ENCODE measurements at places on chromosomes 12 and 14.
A peak's percentile ranks its signal among the peaks of the same experiment; 100 is the strongest.

GRCh38 chr12:31035226-31035625 lies 38.4 kb upstream of the DDX11 start:
- no peak for DNase-seq

DNA sequence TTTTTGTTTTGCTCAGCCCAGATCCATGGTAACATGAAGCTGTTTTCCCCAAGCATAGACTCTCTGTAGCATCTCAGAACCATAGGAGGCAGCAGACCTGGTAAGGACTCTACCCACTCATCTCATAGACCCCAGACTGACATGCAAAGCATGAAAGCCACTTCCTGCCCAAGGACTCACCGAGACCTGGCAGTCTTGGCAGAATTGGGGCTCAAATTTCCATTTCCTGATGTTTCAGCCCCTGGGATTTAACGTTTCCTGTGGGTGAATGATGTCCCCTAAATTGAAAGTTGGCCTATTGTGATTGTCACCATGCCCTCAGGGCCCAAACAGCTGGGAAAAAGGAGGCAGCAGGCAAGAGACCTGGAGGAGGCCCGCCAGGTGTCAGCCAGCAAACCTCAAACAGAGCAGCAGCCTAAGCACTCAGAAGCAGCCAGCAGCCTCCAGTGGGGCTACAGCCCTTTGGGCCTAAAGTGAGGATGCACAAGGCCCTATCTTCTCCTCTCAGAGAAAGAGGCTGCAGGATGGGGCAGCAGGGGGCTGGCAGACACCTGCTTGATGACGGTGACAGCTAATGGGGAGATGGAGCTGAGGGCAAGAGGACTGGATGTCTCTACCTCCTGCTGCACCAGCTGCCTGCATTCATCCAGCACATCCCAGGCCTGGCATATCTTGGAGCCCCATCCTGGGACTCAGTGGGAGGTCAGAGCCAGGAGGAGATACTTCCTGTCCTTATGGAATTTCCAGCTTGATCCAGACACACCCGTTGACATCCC lies 8.5 kb downstream of the KRT85 start:
- no peak for DNase-seq

- DNase-seq, result no peak
Measured at GRCh38 chr14:104212206-104213095, 74.1 kb downstream of the KIF26A start.

DNA sequence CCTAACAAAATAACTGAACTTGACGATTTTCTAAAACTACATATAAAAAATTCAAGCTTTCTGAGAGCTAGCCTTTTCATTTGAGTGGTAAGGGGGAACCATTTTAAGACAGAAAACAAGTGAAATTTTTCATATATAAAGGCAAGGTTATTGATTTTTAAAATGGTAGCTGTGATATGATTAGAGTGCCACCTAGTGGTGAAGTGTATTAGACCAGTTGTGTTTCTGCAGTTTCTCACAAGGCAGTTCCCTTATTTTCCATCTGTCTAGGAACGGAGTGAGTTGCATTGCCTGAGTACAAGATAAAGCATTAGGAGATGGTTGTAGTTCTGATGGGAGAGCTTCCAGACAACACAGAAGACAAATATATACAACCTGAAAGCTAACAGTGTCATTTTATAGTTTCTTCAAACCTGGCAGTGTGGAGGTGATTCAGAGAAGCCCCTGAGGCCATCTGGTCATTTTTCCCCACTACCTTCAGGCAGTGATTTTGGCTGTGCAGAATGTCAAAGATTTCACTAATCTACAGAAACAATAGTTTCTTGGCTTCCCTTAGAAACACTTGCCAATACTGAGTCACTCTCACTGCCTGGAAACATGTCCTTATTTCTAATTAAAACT lies 180.8 kb downstream of the C12orf50 start:
- DNase-seq, result peak; percentile 2

- DNase-seq, result peak; percentile 80
Measured at GRCh38 chr14:69088586-69088985, 64.3 kb downstream of the DCAF5 start.

DNA sequence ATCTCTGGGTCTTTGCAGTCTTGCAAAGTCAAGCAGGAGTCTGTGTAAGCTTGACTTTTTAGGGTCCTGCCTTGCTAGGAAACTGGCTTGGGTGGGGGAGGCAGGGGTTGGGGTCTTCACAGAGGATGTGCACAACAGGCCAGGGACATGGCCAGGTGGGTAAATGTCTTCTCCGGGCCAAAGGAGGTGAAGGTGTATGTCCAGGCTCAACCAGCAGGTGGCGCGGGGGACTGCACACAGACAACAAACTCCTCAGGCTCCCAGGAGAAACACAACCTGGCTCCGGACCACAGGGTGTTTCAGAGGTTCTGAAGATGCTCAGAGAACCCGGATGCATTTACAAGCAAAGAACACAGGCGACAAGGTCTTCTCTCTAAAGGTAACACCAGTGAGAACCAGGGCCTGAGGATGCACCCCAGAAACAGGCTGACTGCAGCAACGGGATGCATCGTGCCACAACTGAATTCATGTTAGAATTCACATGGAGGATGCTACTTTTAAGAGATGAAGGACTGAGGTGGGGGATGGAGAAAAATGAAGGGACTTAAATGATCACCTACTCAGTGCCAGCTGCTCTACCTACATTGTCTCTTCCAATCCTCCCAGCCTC lies 56.0 kb downstream of the PLEKHG3 start:
- no peak for DNase-seq

GRCh38 chr12:49720214-49720613 lies 13.0 kb upstream of the FMNL3 start:
- DNase-seq, result no peak

- DNase-seq, result peak; percentile 36
Measured at GRCh38 chr12:26369588-26369987, 174.2 kb downstream of the SSPN start.

- DNase-seq, result no peak
Measured at GRCh38 chr12:80313209-80313608, 130.8 kb upstream of the PTPRQ start.

- DNase-seq, result no peak
Measured at GRCh38 chr14:24084440-24084839, 9.7 kb upstream of the PCK2 start.

GRCh38 chr12:3071107-3071506 lies 6.1 kb upstream of the TSPAN9 start:
- no peak for DNase-seq

DNA sequence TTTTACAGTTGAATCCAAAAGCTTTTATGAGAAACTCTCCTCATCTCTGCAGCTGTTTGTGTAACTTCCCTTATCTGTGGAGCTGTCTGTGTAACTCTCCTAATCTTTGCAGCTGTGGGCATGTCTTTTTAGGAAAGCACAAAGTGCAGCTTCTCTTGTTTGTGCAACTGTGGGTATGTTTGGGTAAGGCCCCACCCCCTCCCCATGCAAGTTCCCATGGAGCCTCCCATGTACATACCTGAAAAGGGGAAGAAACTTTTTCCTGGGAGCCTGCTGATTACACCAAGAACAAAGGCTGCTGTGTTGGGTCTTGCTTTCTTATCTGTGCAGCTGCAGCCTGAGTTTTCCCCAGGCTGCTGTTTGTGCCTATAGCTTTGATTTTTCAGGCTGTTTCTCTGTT lies 42.7 kb upstream of the CDKN3 start:
- DNase-seq, result no peak

GRCh38 chr12:67471810-67472209 lies 176.7 kb upstream of the DYRK2 start:
- DNase-seq, result no peak

- DNase-seq, result no peak
Measured at GRCh38 chr14:89469210-89470198, 52.5 kb upstream of the FOXN3 start.

DNA sequence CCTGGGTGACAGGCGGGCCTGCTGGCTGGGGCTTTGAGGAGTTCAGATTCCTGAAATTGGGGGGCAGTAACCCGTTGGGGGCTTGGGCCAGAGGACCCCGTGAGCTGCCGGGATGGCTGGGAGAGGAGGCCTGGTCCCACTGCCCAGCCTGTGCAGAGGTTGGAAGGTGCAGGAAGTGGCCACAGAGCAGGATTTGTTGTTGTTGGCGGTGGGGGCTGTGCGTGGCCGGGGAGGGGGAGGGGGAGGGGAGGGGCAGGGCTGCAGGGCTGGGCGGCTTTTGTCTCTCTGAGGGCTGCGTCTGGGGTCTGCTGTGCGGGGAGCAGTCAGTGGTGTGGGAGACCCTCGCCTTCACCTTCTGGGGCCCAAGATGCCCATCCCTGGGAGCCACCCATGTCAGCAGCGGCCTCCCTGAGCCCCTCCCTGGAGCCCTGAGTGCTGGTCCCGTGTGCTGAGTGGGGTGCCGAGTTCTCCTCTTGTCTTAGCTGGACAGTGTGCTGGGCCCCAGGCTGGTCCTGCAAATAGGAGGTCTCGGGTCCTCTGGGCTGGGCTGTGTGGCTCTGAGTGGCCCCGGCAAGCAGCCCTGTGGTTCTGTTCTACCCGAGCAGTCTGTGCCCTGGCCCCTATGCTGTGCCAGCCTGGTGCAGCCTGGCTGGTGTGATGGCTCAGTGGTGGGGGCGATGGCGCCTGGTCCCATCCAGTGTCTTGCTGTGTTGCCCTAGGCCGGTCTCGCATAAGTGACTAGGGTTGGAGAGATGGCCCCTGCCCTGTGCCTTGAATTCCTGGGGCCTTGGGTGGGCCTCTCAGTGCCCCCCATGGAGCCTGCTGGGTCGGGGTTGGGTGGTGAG lies 10.3 kb downstream of the KIF26A start:
- DNase-seq, result no peak

DNA sequence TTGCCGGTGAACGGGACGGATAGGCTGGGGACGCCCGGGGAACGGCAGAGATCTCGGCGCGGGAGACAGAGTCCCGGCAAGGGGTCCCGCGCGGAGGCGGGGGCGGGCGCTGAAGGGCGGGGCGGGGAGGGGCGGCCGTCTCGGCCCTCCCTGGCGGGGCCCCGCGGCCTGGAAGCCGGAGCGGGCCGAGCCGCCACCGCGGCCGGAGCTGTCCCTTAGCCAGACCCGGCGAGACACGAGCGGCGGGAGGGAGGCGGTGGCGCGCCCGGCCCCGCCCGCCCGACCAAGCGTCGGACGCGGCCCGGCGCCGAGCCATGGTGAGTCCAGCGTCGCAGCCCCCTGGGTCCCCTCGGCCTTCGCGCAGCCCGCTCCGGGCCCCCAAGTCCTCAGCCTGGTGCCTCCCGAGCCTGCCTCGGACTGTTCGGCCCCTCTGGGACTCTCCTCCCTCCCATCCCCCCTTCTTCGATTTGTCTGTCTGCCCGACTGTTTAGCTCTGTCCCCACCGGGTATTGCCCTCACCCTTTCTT lies at the start of gene ARHGEF40:
ARHGEF40 (plus strand) TSS at position 222 of the 527 bp plus-strand sequence; CDS start at position 315, 93 bp downstream.
- no peak for DNase-seq

DNA sequence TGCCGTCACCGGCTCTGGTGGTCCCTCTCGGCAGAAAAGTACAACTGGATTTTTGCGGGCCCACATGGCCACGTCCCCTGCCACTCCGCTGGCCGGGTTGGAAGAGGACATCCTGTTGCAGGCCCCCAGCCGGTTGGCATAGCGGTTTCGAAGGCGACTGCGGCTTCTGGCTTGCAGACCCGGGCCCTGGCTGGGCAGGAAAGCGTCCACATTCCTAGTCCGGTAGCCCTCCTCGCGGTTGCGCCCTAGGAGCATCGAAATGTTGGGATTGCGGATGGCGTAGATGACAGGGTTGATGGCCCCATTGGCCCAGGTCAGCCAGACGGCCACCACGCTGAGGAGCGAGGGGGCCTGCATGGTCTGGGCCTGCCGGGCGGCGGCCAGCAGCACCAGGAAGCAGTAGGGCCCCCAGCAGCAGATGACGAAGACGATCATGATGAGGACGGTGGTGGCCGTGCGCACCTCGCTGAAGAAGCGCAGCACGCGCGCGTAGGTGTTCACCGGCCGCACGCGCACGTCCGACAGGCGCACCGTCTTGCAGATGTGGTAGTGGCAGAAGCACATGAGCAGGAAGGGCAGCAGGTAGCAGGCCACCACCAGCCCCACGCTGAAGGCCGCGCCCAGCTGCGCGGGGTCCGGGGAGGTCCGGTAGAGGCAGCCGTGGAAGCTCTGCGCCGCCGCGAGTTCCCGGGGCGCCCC lies 1.2 kb downstream of the GPR135 start:
- no peak for DNase-seq

DNA sequence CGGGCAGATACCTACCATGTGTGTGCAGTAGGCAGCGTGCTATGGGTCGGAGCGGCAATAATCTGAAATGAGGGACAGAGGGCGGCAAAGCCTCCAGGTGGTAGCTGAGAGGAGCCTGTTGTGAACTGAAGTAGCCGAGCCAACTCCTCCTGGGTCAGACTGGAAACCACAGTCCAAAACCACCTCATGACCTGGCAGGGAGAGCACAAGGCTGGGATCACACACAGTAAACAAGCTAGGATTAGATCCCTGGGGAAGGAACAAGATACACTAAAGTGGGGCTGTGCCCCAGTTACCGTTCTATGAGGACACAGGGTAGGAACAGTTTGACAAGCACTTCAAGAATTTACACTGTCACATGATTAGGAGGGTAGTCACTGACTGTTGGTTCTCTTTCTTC lies 49.0 kb downstream of the AREL1 start:
- DNase-seq, result no peak

- DNase-seq, result no peak
Measured at GRCh38 chr14:78340250-78340649, 170.1 kb downstream of the NRXN3 start.

GRCh38 chr14:62684376-62684775 lies 360.9 kb downstream of the KCNH5 start:
- no peak for DNase-seq

DNA sequence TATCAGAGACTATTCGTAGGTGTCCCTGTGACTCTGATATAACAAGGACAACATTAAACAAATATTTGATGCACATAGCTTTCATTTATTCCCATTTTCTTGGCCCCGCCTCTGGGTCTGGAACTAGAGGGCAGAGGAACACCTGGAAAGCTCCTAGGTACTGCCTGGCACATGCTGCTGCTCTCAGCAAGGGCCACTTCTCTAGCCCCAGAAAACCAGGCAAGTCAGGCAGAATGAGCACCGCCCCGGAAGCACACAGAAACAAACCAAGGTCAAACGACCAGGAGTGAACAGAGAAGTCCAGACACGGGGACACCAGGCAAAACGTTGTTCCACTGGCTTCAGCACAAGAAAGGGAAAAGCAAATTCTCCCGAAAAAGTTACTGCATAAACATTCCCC lies 76.1 kb downstream of the TTC7B start:
- no peak for DNase-seq
